ENCODE measurements at places on chromosomes 6 and 20.

- DNase-seq: no peak
These were observed 6.6 kb downstream of the CALHM4 start for GRCh38 chr6:116560130-116560529.

- DNase-seq: no peak
These were observed 204.1 kb upstream of the SASH1 start for GRCh38 chr6:148138573-148138972.

DNA sequence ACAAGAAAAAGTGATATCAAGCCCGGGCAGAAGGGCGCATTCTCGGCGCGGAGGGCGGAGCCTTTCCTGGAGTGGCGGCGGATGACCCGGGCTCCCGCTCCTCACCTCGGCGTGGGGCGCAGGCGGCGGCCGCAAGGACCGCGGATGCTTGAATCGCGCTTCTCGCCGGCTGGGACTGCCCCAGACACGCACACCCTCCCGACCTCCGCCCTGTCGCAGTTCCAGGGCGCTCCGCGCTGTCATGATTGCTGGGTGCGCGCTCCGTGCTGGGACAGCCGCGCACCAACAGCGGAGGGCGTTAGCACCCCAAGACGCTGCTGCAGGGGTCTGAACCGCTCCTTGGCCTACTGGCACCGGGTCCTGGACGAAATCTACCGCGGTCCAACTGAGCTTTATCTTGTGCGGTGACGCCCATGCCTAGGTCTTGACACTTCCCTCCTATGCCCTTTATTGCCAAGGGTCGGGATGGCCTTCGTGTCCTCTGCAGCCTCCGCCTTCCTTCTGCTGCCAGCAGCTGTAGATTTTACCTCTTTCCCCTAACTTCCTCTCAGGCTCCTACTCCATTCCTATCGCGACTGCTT, 43.3 kb downstream of the IRAK1BP1 start:
- DNase-seq: no peak

- DNase-seq: no peak
These were observed 1.1 kb downstream of the RAB32 start for GRCh38 chr6:146544616-146545182.

- DNase-seq: no peak
These were observed 127.2 kb upstream of the SUPT3H start for GRCh38 chr6:45504947-45505346.

DNA sequence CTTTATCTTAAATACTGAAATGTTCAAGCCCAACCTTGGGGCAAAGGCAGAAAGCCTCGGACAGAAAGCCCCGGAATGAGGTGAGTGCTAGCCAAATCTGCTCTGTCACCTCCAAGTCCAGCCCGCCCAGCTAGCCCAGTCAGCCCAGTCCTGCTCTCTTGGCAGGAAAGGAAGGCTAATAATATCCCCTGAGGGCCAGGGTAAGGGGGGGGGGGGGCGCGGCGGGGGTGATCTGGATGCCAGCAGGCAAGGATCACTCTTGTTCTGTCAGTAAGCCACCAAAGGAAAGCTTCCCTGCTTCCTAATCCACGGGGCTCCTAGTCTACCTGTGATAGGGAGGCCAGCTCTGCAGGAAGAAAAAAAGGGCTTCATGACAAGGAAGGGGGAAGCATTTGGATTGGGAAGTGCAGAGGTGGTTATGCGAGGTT, 1.1 kb downstream of the NDRG3 start:
- no peak for DNase-seq

DNA sequence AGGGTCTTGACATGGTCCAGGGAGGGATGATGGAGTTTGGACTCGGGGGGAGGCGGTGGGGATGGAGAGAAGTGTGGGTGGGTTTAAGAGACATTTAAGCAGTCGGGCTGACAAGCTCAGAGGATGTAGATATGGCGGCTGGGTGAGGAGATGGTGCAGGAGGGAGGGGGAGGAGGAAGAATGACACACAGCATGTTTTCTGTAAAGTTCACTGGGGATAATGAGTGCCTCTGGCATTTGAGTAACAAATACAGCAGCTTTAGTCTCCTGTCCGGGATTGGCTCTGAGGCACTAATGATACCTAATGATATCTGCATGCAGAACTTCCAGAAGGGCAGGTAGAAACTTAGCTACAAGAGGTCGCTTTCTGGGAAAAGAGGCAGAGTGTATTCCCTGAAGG, 107.8 kb downstream of the DHX35 start:
- no peak for DNase-seq

DNA sequence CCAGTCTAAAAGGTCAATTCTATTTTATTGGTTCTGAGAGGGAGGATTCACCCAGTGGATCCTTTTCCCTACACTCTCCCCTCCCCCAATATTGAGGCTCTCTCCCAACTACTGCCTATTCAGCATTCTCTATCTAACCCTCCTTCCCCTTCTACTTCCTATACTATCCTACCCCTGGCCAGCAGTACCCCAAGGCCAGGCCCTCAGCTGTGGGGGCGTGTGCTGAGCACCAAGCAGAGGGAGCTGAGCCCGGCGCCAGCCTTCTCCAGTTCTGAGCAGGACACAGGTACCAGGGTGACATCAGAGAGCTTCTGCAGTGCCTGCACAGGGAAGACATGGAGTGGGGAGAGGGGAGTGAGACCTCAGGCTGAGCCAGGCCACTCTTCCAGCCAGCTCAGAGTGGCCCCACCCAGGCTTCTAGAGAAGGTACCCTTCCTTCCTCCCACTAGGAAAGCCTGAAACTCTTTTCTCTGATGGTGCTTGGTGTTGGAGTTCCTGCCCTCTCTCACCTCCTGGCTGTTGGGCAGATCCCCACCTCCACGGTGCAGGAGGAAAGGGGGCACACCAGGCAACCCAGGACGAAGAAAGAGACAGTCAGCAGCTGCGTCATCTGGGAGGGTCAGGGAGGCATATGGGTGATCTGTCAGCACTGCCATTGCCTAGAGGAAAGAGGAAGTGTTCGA, 1.9 kb downstream of the DDAH2 start:
- DNase-seq: no peak

- no peak for DNase-seq
These were observed 149.5 kb downstream of the DOK5 start for GRCh38 chr20:54624706-54625390.

- DNase-seq: no peak
These were observed 8.8 kb upstream of the SRSF6 start for GRCh38 chr20:43448748-43449535.

GRCh38 chr6:146787876-146788508, 189.2 kb downstream of the ADGB start:
- DNase-seq: no peak

- no peak for DNase-seq
These were observed 39.1 kb upstream of the ANKEF1 start for GRCh38 chr20:9995510-9996272.

DNA sequence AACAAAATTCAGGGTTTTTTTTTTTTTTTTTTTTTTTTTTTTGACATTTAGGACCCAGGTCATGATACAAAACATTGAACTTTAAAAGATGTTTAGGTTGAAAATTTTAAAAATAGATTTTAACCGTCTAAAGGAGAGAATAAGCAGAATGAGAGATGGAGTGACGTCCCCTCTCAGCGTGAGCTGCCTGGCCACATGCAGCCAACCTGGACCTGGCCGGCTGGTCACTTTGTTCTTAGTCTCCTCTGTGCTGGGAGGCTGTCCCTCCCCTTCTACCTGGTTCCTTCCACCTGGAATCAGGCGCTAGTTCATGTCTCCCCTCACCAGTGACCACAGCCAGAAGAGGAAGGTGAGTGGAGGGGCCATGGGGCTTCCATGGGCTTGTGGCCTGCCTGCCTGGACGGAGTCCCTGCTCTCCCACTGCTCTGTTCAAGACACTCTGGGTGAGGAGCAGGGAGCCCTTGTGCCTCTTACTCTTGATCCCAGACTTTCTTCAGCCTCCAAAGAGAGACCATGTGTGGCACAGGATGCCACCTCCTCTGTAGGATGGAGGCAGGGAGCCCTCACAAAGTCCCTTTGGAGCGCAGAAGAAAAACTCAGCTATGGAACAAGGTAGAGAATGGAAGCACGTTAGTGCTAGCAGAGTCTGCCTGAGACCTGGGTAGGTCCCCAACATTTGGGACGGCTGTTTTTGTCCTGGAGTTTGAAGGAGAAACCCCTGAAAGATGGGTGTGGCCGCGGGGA, 31.7 kb downstream of the IRF4 start:
- no peak for DNase-seq

DNA sequence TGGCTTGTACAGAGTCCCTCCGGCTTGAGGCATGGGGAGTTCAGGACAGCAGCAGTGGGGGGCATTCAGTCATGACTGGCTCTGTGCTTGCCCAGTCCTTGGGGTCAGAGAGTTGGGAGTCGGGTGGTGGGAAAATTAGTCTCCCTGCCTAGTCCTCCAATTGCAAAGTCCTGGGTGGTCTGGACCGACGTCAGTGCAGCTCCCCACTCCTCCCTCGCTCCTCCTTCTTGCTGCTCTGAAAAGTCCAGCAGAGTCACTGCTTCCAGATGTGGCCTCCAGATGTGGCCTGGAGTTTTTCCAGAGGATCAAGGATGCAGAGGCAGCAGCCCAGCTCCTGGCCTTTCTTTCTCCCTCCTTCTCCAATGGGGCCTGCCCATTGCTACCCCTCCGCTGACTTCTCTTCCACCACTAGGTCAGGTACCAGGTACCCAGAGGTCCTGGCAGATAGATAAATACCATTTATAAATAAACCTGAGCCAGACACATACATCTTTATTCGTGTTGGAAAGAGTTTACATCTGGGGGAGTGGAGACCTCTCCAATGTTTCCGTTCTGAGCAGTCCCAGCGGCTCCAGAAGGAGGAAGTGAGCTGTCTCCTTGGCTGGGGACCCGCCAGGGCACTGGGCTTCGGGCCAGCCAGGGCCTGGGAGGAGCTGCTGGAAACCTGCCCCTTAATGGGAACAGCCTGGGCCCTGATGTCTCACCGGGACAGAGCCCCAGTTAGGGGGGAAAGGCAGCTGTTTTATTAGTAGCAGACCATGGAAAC, 49.0 kb upstream of the RNF24 start:
- no peak for DNase-seq

- DNase-seq: no peak
These were observed 245.9 kb upstream of the HSF2 start for GRCh38 chr6:122153557-122153956.

Data from stimulated activated CD8-positive, alpha-beta memory T cell treated with anti-CD3 and anti-CD28 coated beads, Interleukin-4, amount 100 ng/mL, for 1 hour (primary cell).